ENCODE measurements at places on chromosomes 11 and 22.

DNA sequence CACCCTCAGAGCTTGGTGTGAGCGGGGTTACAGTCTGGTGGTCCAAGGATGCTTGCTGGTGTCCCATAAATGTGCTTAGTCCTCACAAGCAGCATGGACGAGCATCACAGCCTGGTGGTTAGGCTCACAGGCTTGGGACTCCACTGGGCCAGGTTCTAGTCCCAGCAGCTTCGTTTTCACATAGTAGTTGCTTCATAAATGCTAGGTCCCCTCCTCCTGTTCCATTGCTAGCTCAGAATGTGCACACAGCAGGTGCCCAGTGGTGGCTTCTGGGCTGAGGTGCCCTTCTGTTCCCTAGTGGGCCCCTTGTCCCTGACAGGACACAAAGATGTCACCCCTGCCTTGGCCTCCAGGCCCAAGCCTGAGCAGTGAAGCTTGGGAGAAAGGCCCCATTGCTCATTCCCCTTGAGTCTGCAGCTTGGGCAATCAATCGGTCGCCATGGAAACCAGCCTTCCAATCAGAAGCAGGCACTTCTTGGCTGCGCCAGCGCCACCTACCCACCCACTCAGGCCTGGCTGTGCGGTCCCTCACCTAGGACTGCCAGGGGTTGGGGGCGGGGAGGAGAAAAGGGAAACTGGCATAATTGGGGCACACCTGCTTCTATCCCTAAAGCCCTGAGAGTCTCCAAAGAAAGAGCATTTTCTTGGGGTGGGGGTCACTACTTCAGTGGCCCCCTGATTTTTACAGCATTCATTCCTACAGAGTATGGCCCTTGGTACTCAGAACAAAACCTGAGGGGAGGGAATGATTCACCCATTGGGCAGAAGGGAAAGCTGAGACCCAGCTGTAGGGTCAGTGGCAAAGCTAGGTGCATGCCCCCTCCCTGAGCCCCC, 48.1 kb downstream of the CYTH4 start:
- peak; percentile 82 for DNase-seq

DNA sequence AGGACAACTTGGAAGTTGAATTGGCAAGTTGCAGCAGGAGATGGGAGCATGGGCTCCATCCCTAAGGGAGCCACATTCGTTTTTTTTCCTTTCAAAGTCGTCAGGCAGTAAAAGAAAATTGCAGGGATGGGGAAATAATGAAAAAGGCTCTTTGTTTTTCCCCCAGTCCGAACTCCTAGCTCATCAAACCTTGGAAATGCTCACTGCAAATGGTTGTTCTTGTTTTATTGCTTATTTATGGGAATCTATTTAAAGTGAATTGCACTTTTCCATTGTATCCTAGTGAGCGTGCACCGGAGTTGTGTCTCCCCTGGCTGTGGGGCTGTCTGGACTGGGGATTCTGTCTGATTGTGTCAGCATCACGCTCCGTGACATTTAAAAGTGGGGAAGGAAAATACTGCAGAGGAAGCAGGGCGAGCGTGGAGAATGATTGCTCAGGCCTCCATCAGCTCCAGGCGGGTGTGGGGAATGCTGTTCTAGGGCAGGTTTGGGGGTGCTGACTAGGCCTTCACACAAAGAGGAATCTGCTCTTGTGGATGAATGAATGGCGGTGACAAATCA, 306.4 kb downstream of the KIRREL3 start:
- DNase-seq: no peak

GRCh38 chr22:49550766-49551362, 276.8 kb downstream of the BRD1 start:
- DNase-seq: no peak

DNA sequence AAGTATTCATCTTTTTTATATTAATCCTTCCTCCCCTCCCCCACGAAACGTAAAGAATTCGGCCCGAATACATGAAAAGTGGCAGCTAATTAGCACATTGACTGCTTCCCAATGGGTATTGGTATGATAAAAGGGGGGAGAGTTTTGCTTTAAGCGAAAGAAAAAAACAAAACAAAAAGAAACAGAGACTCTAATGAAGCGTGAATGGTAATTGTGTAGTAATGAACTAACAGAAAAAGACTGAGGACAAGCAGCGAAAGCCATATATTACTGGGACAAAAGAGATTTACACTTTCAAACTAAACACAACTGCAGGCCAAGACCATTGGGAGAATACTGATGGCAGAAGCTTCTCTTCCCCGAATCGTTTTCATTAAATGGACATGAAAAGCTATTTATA, 2.5 kb downstream of the DBX1 start:
- DNase-seq: no peak

GRCh38 chr11:23181022-23181807, 320.9 kb upstream of the CCDC179 start:
- DNase-seq: no peak

GRCh38 chr11:15175831-15176230, 61.1 kb downstream of the INSC start:
- no peak for DNase-seq

DNA sequence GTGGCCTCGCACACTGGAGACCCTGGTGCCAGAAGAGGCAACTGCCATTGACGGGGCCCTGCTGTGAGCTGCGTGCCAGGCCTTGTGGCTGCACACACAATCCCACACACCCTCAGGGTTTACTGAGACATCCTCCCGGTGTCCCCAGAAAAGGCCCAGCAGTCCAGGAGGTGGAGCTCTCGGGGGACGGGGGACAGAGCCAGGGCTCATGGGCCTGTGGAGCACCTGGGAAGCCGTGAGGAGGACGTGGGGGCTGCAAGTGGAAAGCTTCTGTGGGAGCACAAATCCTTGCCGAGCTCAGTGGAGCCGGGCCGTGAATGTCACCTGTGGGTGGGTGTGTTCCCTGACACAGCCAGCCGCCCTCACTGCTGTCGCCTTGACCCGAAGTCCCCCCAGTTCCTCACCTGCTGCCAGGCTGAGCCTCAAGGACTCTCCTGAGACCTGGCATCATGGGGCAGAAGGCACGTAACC, 609.7 kb downstream of the TBC1D22A start:
- no peak for DNase-seq

GRCh38 chr22:30955153-30955552, 13.4 kb downstream of the MORC2 start:
- DNase-seq: no peak

DNA sequence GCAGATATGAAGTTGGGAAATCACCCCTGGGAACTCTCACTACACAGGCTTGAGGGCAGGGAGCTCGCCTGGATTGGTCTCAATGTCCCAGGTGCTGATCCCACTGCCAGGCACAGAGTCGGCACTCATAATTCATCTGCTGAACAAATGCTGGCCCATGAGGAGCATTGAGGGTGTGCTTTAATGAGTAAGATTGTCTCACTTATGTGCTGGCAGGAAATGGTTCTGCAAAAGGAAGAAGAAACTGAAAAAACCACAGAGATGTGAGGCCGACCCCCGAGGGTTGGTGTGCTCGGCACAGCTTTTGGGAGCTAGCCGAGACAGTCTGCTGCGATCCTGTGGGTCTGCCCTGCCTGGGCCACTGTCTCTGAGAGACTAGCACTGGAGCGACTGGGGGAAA, 9.4 kb downstream of the PLAAT2 start:
- DNase-seq: no peak

- no peak for DNase-seq
Measured at GRCh38 chr11:114799476-114799875, 121.1 kb downstream of the NXPE2 start.

DNA sequence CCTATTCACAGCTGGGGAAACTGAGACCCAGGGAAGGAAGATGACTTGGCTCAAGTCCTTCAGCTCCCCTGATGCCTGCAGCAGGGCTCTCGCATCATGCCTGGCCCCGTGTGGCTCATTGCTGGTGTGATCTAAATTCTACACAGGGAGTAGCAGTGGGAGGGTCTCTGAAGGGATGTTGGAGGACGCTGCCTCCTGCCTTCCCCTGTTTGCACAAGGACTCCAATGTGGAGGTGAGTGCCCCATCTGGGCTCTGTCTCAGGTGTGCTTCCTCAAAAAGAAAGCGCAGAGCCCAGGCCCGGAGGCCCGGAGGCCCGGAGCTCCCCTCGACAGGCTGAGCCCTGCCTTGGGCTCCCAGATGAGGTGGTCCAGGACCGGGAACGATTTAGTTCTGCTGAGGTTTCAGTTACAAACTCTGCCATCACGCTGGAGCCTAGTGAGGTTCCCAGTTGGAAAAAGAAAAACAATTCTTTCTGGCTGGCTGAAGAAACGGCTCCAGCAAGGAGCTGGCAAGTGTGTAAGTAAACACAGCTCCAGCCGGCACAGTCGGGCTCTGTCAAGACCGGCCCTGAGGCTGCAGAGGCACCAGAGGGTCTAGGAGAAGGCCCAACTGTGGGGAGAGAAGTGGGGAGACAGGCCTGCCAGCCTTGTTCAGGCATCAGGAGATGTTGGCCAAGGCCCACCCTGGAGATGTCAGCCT, 49.8 kb downstream of the NAT10 start:
- DNase-seq: no peak

DNA sequence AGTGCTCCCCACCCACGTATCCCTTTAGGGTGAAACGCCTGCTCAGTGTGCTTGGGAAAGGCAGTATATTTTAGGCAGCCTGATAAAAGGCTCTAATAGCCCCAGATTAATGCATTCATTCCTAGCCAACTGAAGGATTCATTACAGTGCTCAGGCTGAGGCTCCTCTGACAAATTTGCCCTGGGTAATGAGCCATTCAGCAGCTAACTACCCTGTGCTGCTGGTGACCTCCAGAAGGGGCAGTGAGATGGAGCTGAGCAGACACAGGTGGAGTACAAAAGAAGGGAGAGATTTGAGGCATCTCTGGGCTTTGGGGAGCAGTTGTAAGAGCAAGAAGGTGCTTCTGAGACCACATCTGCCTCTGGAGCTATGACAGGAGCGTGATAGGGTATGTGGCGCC, 817.0 kb downstream of the NTM start:
- no peak for DNase-seq

- no peak for DNase-seq
Measured at GRCh38 chr22:37032134-37032534, 12.6 kb downstream of the MPST start.

DNA sequence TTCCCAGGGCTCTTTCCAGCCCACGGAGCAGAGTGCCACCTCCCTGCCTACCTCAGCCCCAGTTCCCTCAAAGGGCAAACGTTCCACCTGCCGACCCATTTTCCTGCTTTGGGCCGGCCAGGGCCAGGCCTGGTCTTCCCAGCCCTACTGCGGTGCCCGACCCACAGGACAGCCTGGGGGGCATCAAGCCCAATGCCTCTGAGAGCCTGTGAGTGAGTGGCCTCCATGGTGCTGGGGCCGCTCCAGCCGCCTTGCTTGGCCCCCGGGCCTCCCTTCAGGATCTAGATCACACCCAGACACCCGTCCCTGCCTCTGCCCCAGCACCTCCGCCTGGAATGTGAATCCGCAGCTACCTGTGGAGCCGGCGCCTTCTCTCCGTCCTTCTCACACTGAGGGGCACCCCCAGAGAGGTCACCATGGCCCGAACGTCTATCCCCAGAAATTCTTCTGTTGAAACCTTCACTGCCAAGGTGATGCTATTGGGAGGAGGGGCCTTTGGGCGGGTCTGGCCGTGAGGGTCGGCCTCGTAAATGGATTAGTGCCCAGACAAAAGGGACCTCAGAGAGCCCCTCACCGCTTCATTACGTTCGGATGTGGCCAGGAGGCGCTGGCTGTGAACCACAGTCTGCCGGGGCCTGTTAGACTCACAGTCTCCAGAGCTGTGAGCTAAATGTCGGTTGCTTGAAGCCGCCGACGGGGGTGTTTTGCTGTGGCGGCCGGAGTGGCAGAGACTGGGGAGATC, 36.2 kb upstream of the BRSK2 start:
- no peak for DNase-seq

GRCh38 chr11:8767466-8768142, 85.0 kb downstream of the RPL27A start:
- no peak for DNase-seq

GRCh38 chr11:122405547-122406341, 249.8 kb upstream of the UBASH3B start:
- DNase-seq: no peak

GRCh38 chr22:31449506-31449905, 40.1 kb downstream of the EIF4ENIF1 start:
- no peak for DNase-seq

DNA sequence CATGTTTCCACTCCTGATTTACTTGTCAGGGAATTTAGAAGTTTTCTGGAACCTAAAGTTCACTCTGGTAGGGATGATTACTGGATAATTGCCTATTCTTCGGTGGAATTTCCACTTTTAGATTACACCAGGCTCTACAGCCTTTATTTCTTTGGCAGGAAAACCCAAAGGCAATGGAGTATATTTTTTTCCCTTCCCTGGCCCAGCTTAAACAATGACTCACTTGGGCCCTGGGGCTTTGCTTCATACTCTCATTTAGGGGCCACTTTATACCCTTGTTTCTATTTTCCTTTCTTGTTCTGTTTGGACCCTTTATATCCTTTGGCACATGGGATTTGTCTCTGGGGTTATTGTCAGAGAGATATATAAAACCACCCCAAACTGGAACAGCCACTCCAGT, 114.7 kb downstream of the CSTPP1 start:
- DNase-seq: no peak

- DNase-seq: no peak
Measured at GRCh38 chr11:120073196-120073595, 64.7 kb downstream of the TRIM29 start.

DNA sequence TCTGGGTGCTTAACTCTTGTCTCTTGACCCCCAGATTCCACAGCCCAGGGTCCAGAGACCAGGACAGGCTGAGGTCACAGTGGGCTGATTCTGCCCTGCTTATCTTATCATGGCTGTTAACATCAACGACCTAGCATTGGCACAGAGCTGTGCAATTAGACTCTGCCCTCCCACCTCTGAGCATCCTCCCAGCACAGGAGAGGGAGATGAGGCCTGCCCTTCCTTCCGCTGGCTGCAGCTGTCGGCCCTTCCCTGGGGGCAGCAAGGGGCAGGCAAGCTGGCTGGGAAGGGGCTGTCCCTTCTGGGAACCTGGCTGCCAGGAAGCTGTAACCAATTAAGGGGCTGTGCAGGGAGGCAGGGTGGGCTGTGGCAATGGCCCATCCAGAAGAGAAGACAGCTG, 22.5 kb downstream of the LRRC10B start:
- peak; percentile 62 for DNase-seq

- no peak for DNase-seq
Measured at GRCh38 chr11:126991596-126991995, 9.0 kb downstream of the KIRREL3 start.
